ENCODE measurements at places on chromosomes 6 and 20. TPM values are rescaled to one million over a fixed set of nuclear protein-coding genes. Genes with fewer than 3 reads are reported as not detected.

DNA sequence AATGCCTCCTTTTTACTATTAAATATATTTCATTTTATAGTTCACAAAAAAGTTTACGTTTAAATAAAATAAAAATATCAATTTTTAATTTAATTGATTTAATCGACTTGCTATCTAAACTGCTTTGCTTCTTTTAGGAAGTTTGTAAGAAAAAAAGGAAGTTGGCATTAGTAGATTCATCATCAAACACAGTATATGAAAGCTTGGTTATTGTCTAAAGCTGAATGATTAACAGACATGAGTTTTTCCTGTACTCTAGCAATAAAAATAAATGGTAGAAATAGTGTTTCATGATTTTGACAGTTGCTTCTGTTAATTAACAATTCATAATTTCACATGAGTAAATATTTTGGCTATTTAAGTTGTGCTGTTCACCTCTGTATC lies 1285.5 kb upstream of the GJE1 start:
- DNase-seq: no peak

- peak; percentile 16 for DNase-seq
Measured at GRCh38 chr20:56974499-56975250, 291.8 kb downstream of the BMP7 start.

DNA sequence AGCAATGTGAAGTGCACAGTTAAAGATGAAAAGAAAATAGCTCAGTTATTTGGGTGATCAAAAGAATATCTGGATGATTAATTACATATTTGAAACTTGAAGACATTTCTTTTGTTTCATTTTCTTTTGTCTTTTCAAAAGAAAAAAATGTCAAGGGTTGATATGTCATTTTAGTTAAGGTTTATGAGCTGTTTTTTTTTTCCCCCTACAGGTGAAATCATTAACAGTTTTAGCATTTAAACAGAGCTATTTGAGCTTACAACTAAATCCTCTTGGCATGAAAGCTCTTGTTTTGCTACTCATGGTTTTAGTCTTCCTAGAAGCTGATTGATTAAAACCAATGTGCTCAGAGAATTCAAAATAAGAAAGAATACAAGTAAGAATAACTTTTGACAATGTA lies 887.3 kb downstream of the PHF3 start:
- DNase-seq: no peak

- DNase-seq: no peak
Measured at GRCh38 chr6:7742223-7742785, 16.4 kb downstream of the BMP6 start.

BPI gene
- not detected for polyA plus RNA-seq

DNA sequence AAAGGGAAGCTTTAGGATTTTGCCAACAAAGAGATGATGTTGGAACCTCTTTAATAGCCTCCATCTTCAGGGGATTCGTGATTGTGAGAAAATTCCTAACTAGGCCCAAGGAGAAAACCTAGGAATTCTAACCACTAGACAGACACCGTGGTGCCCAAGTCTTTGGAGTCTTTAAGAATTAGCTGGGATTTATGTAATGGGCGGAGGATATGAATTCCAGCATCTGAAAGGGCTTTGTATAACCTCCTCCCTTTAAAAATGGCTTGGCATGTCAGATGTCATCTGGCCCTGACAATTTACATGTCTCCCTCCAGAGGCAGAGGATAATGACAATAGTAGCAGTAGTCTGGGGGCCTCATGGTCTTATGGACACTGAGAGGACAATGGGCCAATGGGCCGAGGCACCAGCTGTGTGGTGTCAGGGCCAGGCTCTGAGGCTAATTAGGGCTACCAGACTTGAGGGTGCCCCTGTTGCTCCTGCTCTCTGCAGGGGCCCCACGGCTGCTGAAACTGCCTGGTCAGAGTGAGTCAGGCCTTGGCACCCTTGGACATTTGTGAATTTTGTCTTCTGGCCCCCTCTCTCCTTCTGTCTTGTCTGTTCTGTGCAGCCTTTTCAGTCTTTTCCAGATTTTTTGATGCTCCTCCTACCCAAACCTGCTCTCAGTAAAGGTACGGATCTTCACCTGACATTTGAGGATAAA lies 113.9 kb downstream of the EDN1 start:
- no peak for DNase-seq

DNA sequence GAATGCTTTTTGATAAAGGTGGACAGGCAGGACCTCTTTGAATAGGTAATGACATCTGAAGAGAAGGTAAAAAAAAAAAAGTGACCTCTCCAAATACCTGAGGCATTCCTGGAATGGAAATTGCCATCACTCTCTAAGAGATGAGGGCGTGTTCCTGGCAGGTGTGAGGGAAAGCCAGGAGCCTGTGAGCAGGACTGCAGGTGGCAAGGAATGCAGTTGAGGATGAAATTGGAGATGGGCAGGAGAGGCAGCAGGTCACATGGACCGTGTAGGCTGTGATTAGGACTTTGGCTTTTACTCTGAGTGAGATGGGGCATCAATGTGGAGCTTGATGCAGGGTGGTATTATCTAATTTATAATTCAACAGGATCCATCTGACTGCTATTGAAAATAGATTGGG lies 227.4 kb downstream of the LRFN2 start:
- DNase-seq: no peak

TMEM151B gene
- polyA plus RNA-seq: 2.8 TPM

- no peak for DNase-seq
Measured at GRCh38 chr6:87660226-87660911, 41.7 kb downstream of the AKIRIN2 start.

DNA sequence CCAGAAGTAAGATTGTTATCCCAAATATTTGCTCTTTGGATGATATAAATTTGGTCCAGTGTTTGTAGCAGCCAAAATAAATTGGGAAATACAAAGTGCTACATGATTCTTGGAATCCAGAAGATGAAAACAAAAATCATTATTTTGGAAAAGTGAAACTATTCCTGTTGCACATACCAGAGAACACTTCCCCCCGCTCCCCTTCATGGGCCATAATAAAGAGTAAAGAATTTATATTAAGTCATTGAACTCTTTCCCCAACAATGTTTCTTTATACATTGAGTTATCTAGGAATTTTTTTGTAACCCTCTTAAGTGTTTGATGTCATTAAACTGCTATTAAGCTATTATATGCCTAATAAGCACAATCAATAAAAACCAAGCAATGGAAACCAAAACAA lies 490.4 kb upstream of the HS3ST5 start:
- DNase-seq: no peak

All from muscle of arm (tissue), 14 donors.